Activated CD4-positive, alpha-beta T cell treated with anti-CD3 and anti-CD28 coated beads for 1 hour (primary cell): ENCODE measurements at places on chromosomes 4 and X.

DNA sequence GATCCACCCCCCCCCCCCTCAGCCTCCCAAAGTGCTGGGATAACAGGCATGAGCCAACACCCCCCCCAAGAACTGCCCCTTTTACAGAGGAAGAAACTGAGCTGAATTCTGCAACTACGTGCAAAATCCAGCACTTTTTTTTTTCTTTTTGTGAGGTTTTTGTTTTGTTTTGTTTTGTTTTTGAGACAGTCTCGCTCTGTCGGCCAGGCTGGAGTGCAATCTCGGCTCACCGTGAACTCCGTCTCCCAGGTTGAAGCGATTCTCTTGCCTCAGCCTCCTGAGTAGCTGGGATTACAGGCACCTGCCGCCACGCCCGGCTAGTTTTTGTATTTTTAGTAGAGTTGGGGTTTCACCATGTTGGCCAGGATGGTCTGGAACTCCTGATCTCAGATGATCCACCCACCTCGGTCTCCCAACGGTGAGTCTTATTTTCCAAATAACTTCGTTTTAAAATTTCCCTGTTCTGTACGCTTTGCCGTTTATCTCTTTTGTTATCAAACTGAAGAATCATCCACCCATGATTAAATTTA lies 4.9 kb downstream of the CRLF2 start:
- DNase-seq = no peak

GRCh38 chr4:158821228-158821971 lies 52.6 kb downstream of the FNIP2 start:
- DNase-seq = no peak

- DNase-seq = no peak
Observed at GRCh38 chrX:72078411-72078810, 53.3 kb downstream of the RTL5 start.

DNA sequence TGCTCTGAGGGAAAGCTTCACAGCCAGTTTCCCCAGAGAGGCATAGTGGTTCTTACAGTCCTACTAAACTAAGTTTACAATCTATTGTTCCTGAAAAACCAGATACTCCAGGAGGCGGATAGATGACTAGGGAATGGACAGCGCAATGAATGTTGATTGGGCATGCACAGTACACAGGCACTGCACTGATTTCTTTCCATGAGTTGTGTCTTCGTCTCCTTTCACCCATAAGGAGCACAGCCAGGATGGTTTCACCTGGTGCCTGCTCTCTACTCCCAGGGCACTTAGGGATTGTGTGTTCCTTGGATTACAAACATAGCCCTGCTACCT lies 144.9 kb downstream of the PALLD start:
- no peak for DNase-seq

DNA sequence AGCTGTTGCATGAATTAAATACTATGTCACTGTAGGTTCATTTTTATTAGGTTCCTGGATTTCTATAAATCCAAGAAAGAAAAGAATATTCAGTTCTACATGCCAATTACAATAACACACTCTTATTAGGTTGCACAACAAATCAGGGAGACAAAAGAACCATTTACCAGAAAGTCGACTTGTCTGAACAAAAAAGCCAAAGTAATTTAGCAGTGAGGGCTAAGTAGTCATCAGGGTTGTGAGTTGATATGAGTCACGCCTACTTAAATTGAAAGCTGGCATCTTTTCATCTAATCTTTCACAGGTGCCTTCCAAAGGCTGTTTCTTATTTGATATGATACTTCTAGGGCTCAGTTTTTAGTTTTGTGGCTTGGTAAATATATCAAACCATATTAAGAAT lies 25.4 kb upstream of the GNRHR start:
- DNase-seq = no peak

- no peak for DNase-seq
Observed at GRCh38 chr4:38278255-38278654, 318.1 kb downstream of the PTTG2 start.

DNA sequence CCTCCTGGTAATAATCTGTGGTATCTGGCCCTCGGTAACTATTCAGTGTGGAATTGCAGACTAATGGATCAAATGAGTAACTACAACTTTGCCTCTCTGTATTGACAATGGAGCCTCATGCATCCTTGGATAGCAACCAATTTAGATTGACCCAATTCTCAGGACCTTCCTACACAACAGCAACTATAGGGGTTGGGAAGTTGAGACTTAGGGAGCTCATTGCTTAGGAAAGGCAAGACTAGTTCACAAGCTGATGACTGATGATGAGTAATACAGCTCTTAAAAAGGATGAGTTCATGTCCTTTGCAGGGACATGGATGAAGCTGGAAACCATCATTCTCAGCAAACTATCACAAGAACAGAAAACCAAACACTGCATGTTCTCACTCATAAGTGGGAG lies 47.5 kb upstream of the KLHL13 start:
- DNase-seq = no peak

DNA sequence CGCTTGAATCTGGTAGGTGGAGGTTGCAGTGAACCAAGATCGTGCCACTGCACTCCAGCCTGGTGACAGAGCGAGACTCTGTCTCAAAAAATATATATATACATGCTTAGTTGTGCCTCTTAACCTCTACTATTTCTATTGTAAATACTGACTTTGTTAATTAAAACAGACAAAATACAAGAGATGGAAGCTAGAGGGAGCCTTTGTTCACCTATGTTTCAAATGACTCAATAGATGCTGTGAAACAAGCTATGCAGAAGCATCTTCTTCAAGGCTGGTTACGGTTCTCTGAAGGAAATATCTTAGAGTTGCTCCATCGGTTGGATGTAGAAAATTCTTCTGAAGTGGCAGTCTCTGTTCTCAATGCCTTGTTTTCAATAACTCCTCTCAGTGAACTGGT lies 6.2 kb downstream of the NCAPG start:
- DNase-seq = no peak

GRCh38 chr4:59598330-59598618 lies 1601.9 kb upstream of the ADGRL3 start:
- no peak for DNase-seq

- DNase-seq = no peak
Observed at GRCh38 chr4:136690360-136690759, 841.9 kb downstream of the PCDH18 start.

GRCh38 chr4:52968241-52968640 lies 106.1 kb downstream of the RASL11B start:
- no peak for DNase-seq

- DNase-seq = no peak
Observed at GRCh38 chr4:138103597-138104283, 138.4 kb downstream of the SLC7A11 start.

- DNase-seq = no peak
Observed at GRCh38 chrX:129741880-129742758, 3.3 kb downstream of the XPNPEP2 start.

DNA sequence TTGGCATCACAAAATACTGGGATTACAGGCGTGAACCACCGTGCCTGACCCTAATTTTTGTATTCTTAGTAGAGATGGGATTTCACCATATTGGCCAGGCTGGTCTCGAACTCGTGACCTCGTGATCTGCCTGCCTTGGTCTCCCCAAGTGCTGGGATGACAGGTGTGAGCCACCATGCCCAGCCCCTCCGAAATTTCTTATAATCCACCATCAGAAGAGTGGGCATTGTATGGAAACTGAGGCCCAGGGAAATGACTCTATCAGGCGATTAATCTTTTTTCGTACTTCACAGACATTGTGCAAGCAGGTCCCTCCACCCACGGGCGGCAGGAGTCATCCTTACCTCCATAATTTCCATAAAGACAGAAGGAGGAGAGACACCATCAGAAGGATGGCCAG lies 16.0 kb downstream of the CRLF2 start:
- no peak for DNase-seq

DNA sequence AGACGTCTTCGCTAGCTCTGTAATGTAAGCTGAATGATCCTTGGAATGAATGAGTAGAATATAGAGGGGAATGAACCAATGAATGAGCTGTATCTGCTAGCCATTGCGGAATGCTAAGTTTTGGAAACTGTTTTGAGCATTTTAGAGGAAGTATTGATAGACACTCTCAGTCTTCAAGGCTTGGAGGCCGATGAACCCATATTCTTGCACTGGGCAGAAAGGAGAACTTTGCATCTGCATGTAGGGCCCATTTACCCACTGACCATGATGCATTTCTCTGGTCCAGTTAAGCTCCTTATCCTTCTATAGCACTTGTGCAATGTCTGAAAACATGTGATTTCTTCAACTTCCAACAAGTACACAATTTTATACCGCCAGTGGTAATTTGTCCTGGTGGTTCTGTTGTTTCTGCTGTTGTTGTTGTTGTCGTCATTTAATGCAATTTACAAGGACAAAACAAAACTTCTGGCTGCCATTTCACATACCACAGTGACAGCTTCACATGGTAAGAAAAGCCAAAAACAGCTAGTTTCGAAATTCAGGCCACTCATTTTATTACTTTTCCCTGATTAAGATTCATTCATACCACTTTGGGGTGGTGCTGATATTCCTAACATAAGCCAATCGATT lies 85.0 kb upstream of the MTM1 start:
- no peak for DNase-seq

DNA sequence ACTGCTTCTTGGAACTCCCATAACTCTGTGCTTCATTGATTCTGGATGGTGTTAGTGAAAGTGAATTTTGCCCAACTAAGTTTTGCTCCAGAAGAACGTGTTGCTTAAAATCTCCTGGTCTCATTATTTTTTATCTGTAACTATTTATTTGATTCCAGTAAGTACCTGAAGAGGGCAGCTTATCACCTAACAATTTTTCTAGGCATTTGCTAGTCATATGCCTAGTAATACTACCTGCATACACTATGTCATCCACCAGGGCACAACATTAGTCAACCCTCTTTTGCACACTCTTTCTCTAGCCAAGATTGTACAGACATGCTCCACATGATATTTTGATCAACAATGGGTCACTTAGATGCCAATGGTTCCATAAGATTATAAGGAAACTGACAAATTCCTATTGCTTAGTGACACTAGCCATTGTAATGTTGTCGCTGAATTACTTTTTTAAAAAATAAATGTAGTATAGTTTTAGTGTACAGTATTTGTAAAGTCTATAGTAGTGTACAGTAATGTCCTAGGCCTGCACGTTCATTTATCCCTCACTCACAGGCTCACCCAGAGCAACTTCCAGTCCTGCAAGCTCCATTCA lies 499.9 kb upstream of the AADAT start:
- no peak for DNase-seq

- DNase-seq = no peak
Observed at GRCh38 chr4:184890499-184890898, 64.7 kb upstream of the ACSL1 start.

- no peak for DNase-seq
Observed at GRCh38 chr4:101921370-101921769, 130.8 kb downstream of the BANK1 start.

DNA sequence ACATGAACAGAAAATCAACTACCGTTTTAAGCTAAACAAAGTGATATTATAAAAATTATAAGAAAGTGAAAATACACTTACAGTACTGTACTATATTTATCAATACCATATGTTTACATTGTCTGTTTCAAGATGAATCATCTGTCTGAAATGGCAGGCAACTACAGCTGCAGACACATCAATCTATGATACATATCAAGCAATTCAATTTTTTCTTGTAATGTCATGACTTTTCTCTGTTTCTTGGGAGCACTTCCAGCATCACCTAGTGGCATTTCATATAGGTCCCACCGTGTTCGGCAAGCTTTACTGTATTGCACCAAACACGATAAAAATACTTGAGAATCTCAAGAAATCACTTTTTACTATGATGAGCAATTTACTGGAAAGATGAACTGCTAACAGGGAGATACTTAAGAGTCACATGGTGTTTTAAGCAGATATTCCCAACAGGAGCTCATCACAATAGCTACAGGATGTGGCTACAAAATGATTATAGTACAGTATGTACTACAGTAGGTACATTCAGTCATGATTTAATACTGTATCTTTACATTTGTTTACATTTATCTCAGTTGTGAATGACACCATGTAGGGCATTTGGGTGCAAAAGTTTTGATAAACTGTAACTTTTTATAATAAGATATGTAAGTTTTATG lies 207.4 kb downstream of the ADAM29 start:
- DNase-seq = no peak

GRCh38 chrX:30283456-30284200 lies 25.6 kb downstream of the NR0B1 start:
- DNase-seq = no peak

GRCh38 chr4:166064721-166065120 lies 191.7 kb downstream of the TLL1 start:
- DNase-seq = no peak

DNA sequence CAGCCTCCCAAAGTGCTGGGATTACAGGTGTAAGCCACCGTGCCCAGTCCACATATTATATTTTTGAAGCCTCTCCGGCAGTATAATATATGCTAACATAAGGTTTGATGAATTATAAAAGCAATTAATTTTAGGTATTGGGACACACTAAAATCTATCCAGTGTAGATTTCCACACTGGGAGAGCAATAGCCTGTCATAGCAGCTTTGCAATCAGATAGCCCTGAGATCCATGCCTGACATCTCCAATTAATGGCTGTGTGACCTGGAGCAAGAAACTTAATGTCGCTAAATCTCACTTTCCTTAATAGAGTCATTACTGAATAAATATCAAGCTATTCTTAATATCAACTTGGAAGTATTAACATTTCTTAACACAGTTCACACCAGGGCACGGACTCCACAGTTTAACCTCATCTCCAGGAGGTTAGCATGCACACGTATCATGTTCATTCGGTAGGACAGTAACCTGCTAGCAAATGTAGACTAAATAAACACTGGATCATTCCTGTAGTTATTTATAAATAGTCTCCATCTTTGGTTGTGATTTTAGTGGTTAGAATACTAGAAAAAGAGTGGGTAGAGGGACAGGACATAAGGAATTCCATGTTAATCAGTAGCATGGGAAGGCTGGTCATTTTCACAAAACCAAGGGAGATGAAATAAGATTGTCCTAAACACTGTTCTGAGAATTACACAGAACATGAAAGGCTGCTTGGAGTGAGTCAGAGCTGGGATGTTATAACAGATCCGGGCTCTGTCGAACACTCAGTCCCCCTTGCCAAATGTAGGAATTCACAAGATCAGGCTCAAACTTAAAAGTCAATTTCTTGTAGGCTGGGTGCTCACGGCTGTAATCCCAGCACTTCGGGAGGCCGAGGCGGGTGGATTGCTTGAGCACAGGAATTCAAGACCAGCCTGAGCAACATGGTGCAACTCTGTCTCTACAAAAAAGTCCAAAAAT lies 254.7 kb downstream of the PALLD start:
- no peak for DNase-seq

GRCh38 chr4:167111622-167112021 lies 122.7 kb downstream of the SPOCK3 start:
- DNase-seq = no peak

GRCh38 chr4:109295081-109295480 lies 7.4 kb downstream of the COL25A1 start:
- no peak for DNase-seq

GRCh38 chr4:98603683-98604521 lies 54.5 kb downstream of the TSPAN5 start:
- DNase-seq = no peak

GRCh38 chrX:130418066-130418465 lies 16.3 kb downstream of the RBMX2 start:
- DNase-seq = no peak

GRCh38 chr4:112379306-112379705 lies 82.1 kb downstream of the ALPK1 start:
- no peak for DNase-seq
